HCT116 (cell line): ENCODE measurements at places on chromosomes 7 and 10. TPM values are rescaled to one million over a fixed set of nuclear protein-coding genes. Genes with fewer than 3 reads are reported as not detected.

- DNase-seq: no peak
Observed at GRCh38 chr10:26781797-26782196, 79.0 kb downstream of the ABI1 start.

DNA sequence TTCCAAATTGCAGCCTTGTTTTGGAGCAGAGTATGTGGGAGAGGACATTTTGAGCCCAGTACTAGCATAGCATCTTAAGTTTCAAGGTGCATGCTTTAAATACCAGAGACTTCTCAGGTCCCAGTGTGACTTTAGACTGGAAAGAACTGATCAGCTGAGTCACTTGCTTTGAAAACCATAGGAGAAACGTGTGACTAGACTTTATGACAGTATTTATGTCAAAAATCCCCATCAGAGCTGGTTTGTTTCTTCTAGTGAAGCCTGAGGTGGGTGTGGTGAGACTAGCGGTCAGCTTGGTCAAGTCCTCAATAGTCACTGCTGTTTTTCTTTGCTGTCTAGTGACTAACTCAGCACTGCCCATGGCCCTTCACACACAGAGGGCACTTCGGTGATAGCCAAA is 724.2 kb downstream of the GATA3 start:
- no peak for DNase-seq

Gene CALCR
- total RNA-seq: 0.10 TPM

Gene AKR1E2
- 5.0 TPM for total RNA-seq

DNA sequence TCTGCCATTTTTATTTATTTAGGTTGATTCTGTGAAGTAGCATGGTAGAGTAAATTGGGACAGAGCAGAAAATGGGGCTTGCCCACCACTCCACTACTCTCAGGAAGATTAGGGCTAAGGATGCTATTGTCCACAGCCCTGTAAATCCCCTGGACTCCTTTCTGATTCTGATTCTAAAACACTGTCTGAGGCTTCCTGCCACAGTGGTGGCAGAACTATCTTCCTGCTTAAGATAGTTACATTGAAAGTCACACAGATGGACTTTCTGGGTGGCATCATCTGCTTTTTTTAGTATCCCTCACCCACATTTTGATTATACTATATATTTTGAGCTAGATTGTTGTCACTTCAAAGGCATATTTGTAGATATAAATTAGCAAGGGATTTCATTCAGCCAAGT is 50.0 kb downstream of the SPAM1 start:
- DNase-seq: no peak
